Inflammatory macrophage treated with lipopolysaccharide for 1 hour (primary cell): ENCODE measurements at places on chromosomes 7 and 10.

- DNase-seq = no peak
Observed at GRCh38 chr10:33352615-33353014, 18.1 kb upstream of the NRP1 start.

- DNase-seq = no peak
Observed at GRCh38 chr10:49090189-49090575, 25.1 kb downstream of the VSTM4 start.

DNA sequence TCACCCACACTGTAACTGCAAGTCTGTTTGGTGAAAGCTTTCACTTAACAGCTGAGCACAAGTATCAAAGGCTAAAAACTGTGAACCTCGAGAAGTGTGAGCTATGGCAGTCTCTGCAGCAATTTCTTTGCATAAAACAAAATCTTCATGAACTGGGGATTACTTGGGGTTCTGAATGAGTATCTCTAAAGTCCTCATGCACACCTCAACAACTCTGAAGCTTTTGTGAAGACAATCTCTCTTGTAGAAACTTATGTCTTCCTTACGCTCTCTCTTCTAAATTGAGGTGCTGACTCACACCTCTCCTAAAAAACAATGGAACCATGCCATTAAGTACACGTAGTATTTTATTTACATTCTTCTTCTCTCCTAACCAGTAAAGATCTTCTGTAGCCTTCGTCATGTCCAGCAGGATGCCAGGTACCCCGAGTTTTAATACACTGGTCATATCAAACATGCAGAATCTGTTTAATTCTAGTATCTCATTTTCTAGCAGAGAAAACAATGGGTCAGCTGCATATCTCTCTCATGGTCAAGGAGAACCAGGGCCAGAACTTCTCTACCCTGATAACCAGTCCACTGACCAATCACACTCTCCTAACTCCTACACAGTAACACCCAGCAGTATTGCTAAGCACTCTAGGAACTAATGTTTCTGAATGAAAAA lies 76.9 kb downstream of the UBE2H start:
- no peak for DNase-seq

- no peak for DNase-seq
Observed at GRCh38 chr7:136078630-136079029, 101.5 kb upstream of the MTPN start.

DNA sequence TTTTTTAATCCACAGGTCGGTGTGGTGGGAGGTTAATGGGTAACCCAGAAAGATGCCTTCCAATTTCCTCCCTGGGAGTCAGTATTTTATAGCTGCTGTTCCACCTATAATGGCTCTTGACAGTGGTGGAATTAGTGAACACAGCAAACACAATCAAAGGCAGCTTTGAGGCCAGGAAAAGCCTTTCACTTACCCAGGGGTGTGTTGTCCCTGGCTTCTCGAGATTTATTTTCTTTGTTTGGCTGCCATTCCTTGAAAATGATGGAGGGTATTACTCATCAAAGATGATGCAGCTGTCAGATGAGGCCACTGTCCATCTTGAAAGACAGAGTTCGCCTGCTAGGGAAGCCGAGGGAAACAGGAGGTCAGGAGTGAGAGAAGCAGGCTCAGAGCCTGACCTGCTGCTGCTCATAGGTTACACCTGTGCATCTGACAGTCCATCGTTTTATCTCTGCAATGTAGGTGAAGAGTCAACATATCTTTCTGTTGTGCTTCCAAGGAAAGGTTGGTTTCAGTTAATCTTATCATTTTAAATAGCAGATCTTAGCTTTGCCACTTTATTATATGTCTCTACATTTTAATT lies 221.6 kb downstream of the XPNPEP1 start:
- DNase-seq = no peak
